MG63 (cell line): ENCODE measurements at places on chromosomes 16 and 17. TPM values are rescaled to one million over a fixed set of nuclear protein-coding genes. Genes with fewer than 3 reads are reported as not detected.

Gene HOXB13
- 6.1 and 10.2 TPM in 2 replicates for total RNA-seq

Gene CPHXL2
- total RNA-seq: not detected in 2 replicates

Gene ARL5C
- total RNA-seq: not detected in 2 replicates

Gene LCAT
- 0.16 TPM in 1 of 2 replicates, not detected in the other for total RNA-seq

Gene TNP2
- total RNA-seq: not detected in 2 replicates

Gene CAPNS2
- not detected in 2 replicates for total RNA-seq

Gene GPR139
- not detected in 2 replicates for total RNA-seq

Gene LRRC37A
- not detected in 2 replicates for total RNA-seq

Gene TEKT1
- total RNA-seq: not detected in 2 replicates

Gene RNF43
- total RNA-seq: not detected in 2 replicates

Gene FAM171A2
- total RNA-seq: 2.1 and 9.3 TPM in 2 replicates

Gene WNT9B
- total RNA-seq: not detected in 2 replicates

Gene ZFHX3
- 0.89 and 1.2 TPM in 2 replicates for total RNA-seq

Gene C16orf89
- not detected in 2 replicates for total RNA-seq

Gene CYGB
- total RNA-seq: 7.6 and 14.0 TPM in 2 replicates

Gene C17orf78
- not detected in 2 replicates for total RNA-seq

Gene KRT32
- 0.72 TPM in 1 of 2 replicates, not detected in the other for total RNA-seq

Gene TMED6
- not detected in 2 replicates for total RNA-seq

Gene SLC2A4
- total RNA-seq: not detected in 2 replicates

Gene TRAP1
- 91.1 and 96.3 TPM in 2 replicates for total RNA-seq

Gene SRR
- total RNA-seq: 26.5 and 34.3 TPM in 2 replicates

Gene CLDN7
- total RNA-seq: not detected in 2 replicates

Gene TBC1D3B
- total RNA-seq: not detected in 2 replicates

Gene COX10
- 12.5 and 20.9 TPM in 2 replicates for total RNA-seq

Gene ICAM2
- not detected in 2 replicates for total RNA-seq

Gene EPOP
- total RNA-seq: 6.4 and 7.9 TPM in 2 replicates

Gene TBC1D3I
- total RNA-seq: not detected in 2 replicates

Gene DNAAF8
- 2.8 and 3.4 TPM in 2 replicates for total RNA-seq

Gene TM4SF5
- not detected in 2 replicates for total RNA-seq

Gene ACD
- 24.4 and 24.7 TPM in 2 replicates for total RNA-seq

Gene BCL6B
- 0.36 TPM in 1 of 2 replicates, not detected in the other for total RNA-seq

Gene COL1A1
- total RNA-seq: 261 and 431 TPM in 2 replicates

Gene CTRB1
- not detected in 2 replicates for total RNA-seq

Gene SSTR5
- not detected in 2 replicates for total RNA-seq

Gene RGS11
- total RNA-seq: not detected in 2 replicates
